ENCODE measurements at places on chromosomes 3 and 15.

DNA sequence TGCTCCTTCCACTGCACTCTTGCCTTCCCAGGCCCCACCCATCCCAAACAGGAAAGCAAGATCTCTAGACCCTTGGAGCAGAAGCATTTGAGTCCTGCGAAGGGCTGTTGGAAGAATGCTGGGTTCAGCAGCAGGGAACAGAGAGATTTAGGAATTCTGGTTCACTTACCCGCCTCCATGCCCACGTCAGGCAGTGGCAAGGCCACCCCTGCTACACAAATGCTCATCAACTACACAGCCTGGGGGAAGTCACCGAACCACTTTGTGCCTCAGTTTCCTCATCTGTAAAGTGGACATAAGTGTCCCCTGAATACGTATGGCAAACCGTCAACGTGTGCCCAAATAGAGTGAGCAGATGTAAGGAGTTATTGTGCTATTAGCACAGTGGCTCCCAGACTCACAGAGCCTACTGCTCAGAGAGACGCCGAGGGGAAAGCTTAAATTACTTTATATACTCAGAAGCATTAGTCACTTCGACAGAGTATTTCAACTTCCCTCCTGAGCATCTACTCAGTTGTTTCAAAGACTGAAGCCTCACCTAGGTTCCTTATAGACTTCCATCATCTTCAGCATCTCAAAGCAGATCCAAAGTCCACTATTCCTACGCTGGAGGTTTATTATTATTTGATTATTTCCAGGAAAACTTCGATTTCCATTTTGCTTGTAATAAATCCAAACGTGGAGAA, 905 bp downstream of the HOMER2 start:
- DNase-seq = no peak

- no peak for DNase-seq
These were observed 21.1 kb downstream of the ANXA2 start for GRCh38 chr15:60376677-60377095.

GRCh38 chr3:158992463-158992862, 190.6 kb downstream of the MFSD1 start:
- DNase-seq = no peak

- no peak for DNase-seq
These were observed 54.1 kb upstream of the CHRNB4 start for GRCh38 chr15:78695046-78695671.

Data from spinal cord (tissue), 10 donors.